ENCODE measurements at places on chromosomes 11 and 22. TPM values are rescaled to one million over a fixed set of nuclear protein-coding genes. Genes with fewer than 3 reads are reported as not detected.

Gene RIMBP3C
- total RNA-seq = not detected

Gene APOL5
- total RNA-seq = not detected

Gene EIF4ENIF1
- 20.5 TPM for total RNA-seq

DNA sequence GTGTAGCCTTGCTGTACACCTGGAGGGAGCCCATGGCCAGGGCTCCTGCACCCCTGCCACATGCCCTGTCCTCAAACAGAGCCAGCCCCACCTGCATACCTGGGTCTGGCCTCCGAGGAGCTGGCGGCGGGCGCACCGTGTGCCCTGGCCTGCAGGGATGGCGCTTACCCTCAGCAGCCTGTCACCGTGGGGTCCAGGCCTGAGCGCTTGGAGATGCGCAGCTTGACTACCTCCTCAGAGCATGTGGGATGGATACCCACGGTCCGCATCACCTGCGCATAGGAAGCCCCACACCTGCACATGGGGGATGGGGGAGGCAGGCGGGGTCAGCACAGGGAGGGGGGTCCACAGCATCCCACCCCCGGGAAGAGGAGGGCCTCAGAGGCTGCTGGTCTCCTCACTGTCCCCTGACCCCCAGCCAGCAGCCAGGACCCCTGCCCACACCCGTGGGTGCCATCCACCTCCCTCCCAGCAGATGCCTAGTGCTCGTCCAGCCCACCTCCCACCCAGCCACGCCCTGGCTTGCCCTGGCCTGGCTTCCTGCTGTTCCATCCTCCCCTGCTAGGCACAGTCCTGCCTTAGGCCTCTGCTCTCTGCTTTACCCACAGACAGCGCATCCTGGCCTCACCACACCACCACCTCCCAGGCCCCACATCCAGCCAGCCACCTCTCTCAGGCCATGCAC is 22.4 kb upstream of the GNB1L start:
- DNase-seq = no peak

Gene GANAB
- total RNA-seq = 131 TPM

Gene OR5P2
- total RNA-seq = not detected

Gene OR51B2
- 0.46 TPM for total RNA-seq

- no peak for DNase-seq
Measured at GRCh38 chr11:67369275-67369674, 4.1 kb downstream of the CLCF1 start.

DNA sequence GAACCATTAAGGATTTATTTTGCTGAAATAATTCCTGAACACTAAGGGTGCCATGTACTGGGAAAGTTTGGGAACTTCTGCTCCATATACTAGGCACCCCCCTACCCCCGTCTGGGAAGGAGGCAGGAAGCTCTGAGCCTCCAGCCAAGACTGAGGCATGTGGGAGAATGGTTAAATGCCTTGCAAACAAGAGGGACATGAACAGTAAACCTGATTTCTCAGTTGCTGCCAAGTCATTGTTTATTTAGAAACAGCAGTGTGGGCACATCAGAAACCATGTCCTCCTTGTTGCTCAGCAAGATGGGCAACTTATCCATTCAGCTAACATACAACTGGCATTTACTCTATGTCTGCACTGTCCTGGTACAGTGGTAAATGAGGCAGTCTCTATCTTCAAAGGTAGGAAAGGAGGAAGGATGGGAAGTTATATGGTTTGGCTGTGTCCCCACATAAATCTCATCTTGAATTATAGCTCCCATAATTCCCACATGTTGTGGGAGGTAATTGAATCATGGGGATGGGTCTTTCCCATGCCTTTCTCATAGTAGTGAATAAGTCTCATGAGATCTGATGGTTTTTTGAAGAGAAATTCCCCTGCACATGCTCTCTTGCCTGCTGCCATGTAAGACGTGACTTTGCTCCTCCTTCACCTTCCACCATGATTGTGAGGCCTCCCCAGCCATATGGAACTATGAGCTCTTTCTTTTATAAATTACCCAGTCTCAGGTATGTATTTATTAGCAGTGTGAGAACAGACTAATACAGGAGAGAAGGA is 459.1 kb downstream of the MIAT start:
- DNase-seq = no peak

- no peak for DNase-seq
Measured at GRCh38 chr11:111402411-111402810, 23.3 kb upstream of the POU2AF1 start.

- no peak for DNase-seq
Measured at GRCh38 chr22:44067901-44068300, 43.8 kb downstream of the PARVB start.

DNA sequence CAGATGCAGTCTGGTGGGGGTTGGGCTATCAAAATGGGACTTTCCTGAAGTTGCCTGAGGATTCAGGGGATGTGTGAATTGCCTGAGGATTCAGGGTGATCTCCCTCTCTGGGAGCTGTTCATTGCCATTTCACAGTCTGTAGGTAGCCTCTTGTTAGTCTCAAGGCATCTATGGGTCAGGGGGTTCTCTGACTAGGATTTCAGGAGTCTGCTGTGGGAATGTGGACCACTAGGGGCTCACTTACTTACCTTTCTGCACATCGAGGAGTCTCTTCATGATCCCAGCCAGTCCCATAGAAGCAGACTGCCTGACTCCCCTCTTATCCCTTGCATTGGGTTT is 54.0 kb downstream of the KCNQ1OT1 start:
- no peak for DNase-seq

DNA sequence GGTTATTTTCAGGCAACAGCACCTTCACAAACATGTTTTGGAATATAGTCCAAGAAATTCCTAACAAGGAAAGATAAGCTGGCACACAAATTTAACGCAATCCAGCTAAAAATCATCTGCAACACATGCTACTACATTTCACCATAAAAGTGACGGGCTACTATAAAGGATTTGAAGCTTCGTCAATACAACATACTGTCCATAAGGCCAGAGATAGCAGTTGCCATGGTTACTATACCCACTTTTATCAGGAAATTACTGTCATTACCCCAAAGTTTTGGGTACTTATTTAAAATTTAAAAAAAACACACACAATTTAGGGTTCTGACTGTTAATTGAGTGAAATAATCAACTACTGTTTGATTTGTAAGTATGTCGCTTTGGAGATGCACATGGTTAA is 6.9 kb downstream of the PHF21A start:
- no peak for DNase-seq

GRCh38 chr11:113556036-113556435 is 80.8 kb upstream of the DRD2 start:
- DNase-seq = no peak

Gene OR8K5
- total RNA-seq = not detected

DNA sequence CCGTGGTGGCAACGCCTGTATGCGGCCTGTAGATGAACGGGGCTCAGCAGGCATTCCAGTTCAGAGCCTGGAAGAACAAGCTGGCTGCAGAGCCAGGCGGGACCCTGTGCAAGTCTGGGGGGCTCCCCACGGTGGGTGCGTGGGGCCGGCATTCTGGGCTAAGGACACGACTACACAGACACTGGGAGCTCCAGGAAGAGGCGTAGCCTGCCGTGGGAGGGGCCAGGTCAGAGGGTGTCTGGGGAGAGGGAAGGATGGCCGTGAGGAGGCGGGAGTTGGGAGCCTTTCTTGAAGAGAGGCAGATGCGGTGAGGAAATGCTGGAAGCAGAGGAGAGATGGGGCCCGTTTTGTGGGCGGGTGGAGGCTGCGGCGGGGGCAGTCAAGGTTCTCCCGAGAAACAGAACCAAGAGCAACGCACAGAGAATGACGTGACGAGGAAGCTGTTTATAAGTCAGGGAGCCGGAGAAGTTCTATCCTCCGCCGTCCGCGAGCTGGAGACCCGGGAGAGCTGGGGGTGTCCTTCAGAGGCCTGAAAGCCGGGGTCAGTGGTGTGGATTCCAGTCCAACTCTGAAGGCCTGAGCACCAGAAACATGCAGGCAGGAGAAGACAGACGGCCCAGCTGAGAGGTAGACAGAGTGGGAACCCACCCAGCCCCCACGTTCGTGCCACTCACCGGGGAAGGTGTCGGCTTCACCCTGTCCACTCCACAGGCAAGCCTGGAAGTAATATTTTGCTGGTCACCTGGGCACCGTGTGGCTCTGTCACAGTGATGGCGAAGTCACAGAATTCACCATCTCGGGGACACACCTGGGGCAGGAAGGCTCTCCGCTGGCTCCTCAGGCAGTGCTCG is 529.6 kb downstream of the BRD1 start:
- no peak for DNase-seq

Gene PHOX2A
- total RNA-seq = not detected

- no peak for DNase-seq
Measured at GRCh38 chr11:132948252-132948651, 584.0 kb downstream of the OPCML start.

All from omental fat pad (tissue), 4 donors.